Activated CD4-positive, alpha-beta T cell treated with anti-CD3 and anti-CD28 coated beads, Interleukin-2, amount 50 U/mL, for 24 hours (primary cell): ENCODE measurements at places on chromosomes 16 and 17.

DNA sequence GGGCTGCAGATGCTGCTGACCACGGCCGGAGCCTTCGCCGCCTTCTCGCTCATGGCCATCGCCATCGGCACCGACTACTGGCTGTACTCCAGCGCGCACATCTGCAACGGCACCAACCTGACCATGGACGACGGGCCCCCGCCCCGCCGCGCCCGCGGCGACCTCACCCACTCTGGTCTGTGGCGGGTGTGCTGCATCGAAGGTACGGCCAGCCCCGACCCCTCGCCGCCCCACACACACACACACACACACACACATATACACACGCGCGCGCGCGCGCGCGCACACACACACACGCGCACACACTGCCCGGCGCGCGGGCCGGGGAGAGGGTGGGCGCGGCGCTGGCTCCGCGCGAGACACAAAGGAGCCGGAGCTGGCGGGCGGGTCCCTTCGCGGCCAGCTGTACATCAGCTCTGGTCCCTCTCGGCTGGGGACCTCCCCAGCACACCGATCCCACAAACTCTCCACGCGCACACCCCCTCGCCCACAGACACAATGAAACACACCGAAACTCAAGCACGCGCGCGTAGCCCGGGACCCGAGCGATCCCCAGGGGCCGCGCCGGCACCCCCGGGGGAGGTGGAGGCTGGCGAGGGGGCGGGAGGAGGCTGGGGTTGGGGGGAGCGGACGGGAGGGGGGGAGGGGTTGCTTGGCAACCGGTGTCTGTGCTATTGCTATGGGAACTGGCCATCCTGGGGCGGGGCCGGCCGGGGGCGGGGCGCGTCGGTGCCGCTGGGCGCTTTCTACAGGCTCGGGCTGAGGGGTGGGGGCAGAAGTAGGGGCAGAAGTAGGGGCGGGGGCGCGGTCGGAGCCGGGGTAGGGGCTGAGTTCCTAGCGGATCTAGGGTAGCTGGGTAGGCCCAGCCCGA is 658 bp downstream of the CACNG4 start:
- no peak for DNase-seq

DNA sequence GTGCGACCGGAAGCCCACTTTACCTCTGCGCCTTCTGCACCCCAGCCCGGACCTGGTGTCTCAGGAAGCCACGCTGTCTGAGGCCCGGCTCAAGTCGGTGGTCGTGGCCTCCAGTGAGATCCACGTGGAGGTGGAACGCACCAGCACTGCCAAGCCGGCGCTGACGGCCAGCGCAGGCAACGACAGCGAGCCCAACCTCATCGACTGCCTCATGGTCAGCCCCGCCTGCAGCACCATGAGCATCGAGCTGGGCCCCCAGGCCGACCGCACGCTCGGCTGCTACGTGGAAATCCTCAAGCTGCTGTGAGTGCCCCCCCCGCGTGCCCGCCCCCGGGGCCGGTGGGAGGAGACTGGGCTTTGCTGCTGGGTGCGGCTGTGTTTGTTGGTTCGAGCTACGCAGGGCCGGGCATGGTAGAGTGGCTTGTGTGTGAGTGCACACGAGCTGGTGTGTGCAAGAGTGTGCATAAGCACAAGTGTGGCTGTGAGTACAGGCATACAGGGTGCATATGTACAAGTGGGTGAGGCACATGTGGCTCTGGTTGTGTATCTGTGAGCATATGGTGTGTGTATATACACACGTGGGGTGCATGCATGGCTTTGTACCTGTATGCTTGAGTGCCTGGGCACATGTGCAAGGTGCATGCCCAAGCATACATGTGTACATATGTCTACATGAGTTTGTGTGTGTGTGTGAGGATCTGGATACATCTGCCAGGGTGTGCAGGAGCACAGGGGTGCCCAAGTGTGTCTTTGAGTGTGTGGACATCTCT is 100.6 kb upstream of the PLCG2 start:
- DNase-seq = no peak

DNA sequence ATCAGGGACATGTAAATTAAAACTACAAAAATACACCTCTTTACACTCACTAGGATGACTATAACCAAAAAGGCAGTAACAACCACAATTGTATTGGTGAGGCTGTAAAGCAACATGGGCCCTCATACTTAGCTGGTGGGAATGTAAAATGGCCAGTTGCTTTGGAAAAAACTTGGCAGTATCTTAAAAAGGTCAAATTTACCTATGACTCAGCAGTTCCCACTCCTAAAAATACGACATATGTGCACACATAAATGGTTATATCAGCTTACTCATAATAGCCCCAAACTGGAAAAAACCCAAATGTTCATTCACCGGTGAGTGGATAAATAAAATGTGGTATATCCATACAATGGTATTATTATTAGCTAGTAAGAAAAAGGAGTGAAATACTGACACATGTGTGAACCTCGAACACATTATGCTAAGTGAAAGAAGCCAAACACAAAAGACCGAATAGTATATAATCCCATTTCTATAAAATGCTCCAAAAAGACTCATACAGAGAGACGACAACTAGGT is 391.4 kb downstream of the NPIPA8 start:
- no peak for DNase-seq

DNA sequence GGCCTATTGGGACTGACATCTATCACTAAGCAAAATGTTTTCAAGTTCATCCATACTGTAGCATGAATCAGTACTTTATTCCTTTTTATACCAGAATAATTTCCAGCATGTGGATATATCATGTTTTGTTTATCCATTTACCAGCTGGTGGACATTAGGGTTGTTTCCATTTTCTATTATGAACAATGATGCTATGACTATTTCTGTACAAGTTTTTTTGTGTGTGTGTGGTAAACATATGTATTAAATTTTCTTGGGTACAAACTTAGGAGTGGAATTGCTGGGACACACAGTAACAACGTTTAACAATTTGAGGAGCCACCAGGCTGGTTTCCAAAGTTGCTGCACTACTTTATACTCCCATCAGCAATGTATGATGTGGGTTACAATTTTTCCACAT is 91.0 kb downstream of the USP32 start:
- no peak for DNase-seq

- no peak for DNase-seq
Observed at GRCh38 chr17:57285701-57286100, 29.4 kb downstream of the MSI2 start.

- DNase-seq = no peak
Observed at GRCh38 chr16:57798267-57798810, 4.0 kb downstream of the KIFC3 start.

GRCh38 chr16:13427943-13428342 is 492.0 kb upstream of the ERCC4 start:
- no peak for DNase-seq

DNA sequence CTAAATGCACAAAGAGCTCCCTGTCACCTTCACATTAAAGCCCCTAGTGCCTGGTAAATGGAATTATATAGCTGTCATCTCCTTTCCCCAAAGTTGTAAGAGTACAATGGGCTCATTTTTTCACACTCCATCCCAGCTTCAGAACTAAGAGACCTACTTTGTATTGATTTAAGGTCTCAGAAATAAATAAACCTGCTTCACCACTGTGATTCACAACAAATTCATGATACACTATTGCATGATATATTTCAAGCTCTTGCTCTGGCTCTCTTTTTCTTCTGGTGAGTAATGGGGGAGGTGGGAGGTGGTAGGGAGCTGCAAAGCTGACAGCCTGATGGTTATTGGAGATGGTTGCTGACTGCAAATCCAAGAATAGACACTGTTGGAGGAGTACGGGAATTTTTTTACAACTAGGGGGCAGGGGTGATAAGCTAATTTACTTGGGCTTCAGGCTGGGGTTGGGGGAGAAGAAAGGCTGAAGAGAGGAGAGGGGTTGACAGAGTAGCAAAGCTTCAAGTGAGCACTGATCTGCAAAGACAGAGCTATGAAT is 189.9 kb downstream of the AATF start:
- no peak for DNase-seq

DNA sequence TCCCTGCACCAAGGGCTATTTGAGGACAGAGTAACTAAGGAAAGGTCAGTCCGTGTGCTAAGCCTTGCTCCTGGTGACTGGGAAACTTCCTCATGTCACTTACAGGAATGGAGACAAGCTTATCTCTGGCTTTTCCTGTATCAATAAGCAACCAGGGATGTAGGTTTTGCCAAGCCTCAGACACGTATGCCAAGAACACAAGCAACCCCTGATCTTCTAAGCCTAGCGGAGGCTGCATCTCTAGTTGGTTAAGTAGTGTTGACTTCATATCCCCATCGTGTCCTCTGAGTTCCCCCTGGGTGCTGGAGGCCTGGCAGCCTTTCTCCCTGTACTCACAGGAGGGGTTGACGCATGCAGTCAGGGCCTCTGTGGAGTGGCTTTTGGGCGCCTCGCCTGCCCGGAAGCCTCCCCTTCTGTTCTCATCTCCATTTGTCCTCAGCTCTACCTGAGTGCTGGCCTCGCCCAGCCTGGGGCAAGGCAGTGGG is 1.4 kb upstream of the C1QTNF1 start:
- no peak for DNase-seq
